NCI-H187 (cell line): ENCODE measurements at places on chromosomes 2 and 18.
A peak's percentile ranks its signal among the peaks of the same experiment; 100 is the strongest.

GRCh38 chr18:54647176-54647575 lies 56.1 kb downstream of the DYNAP start:
- no peak for DNase-seq

- DNase-seq: no peak
Observed at GRCh38 chr2:227185615-227186232, 21.3 kb downstream of the COL4A3 start.

GRCh38 chr18:30094556-30094955 lies 948.0 kb downstream of the DSC3 start:
- DNase-seq: no peak

- no peak for DNase-seq
Observed at GRCh38 chr2:65300761-65301711, 73.4 kb downstream of the ACTR2 start.

DNA sequence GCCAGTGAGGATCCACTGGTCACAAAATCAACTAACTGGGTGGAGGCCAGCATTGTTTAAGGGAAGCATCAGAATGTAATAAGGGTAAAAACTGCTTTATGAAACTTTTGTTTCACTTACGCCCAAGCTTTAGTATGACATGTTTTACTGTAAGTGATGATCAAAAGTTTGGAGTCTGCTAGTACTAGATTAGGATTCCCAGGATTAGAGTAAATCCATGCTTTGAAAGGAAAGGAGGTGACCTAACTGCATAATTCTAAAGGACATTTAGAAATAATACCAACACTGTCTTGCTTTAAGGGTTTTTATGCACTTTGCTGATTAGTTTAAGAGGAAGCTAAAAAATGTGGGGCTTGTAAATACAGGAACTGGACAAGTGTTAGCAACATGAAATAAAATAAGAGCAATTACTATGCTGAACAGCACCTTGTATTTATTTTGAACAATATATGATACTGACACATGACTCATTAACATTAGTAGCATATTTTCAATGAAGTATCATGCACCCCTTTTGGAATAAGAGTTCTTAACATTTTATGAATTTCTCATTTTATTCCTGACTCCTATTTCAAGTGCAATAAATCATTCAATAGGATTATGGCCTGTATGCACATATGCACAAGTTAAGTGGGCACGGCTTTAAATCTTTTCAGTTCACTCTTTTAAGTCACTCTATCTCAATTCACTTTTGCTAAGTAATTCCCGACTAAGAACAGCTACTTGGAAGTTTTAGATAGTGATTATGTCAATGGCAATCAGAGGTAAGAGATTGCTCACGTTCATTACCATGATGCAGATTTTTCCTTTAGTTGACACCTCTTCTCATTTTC lies 62.5 kb downstream of the STK39 start:
- no peak for DNase-seq

- no peak for DNase-seq
Observed at GRCh38 chr2:219022041-219022440, 19.3 kb downstream of the CFAP65 start.

GRCh38 chr18:41789001-41789400 lies 166.0 kb upstream of the PIK3C3 start:
- no peak for DNase-seq

DNA sequence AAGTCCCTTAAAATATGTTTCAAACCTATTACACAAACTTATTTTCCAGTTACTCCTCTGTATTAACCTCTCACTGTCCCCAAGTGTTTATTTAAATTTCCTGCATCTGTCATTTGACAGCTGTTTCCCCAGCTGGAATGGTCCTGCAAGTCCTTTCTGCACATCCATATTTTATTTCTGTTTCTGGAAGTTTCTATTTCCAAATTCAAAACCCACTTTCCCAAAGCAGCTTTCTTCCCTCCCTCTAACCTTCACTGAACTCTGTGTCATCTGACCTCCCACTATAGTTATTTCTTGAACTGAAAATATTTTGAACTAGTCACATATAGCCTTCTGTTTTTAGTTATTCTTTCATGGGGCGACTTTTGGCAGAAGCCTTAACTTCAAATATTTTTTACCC lies 459.4 kb upstream of the MC4R start:
- DNase-seq: no peak

- peak; percentile 91 for DNase-seq
Observed at GRCh38 chr2:14626873-14627272, 5.6 kb upstream of the LRATD1 start.

GRCh38 chr2:224849264-224849663 lies 133.1 kb upstream of the CCDC195 start:
- DNase-seq: no peak

DNA sequence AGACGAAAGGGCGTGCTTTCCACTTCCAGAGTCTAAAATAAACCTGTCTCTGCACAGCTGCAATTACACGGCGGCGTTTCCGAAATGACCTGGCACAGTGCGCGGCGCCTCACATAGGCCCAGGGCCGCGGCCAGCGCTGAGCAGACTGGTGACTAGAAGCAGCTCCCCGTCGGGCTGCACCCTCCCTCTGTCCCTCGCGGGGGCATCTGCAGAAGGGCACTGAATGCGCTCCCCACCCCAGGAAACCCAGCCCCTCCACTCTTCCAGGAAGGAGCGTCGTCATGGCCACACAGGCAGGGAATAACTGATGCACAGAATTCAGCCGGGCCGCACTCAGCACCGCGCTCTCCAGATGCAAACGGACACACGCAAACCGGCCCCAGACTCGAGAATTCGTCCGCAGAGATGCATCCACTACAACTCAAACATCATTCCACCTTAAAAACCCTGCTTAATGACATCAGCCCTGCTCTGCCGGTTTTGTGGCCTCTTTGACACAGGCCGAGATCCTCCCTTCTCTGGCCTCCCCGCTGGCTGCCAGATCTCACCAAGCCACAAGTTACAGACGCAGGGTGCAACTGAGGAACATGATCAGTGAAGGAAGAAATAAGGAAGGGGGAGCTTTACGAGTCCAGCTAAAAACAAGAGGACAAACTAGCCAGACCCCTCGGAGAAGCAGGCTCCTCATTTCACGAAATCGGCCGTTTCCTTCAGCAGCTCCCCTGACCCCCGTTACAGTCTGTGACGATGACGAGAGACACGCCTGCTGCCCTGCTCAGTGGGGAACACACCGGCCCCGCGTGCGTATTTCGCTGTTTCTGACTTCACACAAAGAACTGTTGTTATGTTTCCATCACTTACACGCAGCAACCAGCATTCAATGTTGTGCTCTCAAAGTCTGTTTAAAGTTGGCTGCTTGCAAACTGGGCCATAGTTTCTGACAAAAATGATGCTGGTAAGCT lies 40.2 kb downstream of the MBP start:
- DNase-seq: no peak

DNA sequence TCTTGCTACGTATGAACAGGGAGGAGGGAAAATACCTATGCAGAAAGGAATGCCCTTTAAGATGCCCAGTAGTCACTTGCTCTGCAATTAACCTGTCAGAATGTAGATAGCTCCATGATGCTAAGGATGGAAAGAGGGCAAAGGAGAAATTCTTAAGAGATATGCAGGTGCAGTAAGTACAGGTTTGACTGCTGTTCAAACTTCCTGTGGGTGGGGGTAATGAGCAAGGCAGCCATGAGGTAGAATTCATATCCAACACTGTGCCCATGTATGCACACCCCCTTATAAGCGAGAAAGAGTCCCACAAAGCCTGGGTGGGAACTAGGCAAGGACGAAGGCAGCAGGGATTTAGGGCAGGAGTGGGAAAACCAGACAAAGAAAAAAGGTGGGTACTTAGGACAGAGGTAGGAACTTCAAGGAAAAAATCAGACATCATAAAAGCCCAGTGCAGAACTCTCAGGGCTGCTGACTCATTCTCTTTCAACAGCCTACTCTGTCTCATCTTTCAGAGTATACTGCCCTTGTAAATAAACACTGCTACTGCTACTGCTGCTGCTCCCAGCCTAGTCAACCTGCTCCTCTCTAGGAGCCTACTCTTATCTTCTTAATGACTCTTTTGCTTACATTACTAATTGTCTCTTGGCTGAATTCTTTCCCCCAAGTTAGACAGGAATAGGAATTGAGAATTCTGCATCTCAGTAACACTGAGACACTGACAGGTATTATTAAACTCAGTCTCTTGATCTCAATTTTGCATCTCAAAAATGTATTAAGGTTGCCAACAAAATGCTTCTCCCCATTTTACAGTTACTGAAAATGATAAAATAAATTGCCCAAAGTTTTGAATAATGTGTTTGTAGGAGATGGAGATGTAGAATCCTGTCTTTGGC lies 189.0 kb downstream of the PTH2R start:
- no peak for DNase-seq

DNA sequence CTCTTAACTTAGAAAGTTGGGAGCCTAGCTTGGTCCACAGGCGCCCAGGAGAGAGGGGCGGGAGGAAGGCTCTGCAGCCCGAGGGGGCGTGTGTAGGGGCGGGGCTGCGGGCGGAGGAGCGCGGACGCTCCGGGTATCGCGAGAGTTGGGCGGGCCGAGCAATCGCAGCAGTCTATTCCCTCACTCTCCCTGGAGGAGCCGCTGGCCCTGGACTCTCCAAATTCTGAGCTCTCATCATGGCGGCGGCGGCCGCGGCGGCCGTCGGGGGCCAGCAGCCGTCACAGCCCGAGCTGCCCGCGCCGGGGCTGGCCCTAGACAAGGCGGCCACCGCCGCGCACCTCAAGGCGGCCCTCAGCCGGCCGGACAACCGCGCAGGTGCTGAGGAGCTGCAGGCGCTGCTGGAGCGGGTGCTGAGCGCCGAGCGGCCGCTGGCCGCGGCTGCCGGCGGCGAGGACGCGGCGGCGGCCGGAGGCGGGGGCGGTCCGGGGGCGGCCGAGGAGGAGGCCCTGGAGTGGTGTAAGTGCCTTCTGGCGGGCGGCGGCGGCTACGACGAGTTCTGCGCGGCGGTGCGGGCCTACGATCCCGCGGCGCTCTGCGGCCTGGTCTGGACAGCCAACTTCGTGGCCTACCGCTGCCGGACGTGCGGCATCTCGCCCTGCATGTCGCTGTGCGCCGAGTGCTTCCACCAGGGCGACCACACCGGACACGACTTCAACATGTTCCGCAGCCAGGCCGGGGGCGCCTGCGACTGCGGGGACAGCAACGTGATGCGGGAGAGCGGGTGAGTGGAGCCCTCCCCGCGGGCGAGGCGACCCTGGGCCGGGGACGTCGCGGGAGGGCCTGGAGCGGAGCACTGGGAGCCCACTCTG lies at the start of gene UBR3:
UBR3 (plus strand) TSS at position 183 of the 869 bp plus-strand sequence; CDS start at position 237, 54 bp downstream.
- peak; percentile 38 for DNase-seq

DNA sequence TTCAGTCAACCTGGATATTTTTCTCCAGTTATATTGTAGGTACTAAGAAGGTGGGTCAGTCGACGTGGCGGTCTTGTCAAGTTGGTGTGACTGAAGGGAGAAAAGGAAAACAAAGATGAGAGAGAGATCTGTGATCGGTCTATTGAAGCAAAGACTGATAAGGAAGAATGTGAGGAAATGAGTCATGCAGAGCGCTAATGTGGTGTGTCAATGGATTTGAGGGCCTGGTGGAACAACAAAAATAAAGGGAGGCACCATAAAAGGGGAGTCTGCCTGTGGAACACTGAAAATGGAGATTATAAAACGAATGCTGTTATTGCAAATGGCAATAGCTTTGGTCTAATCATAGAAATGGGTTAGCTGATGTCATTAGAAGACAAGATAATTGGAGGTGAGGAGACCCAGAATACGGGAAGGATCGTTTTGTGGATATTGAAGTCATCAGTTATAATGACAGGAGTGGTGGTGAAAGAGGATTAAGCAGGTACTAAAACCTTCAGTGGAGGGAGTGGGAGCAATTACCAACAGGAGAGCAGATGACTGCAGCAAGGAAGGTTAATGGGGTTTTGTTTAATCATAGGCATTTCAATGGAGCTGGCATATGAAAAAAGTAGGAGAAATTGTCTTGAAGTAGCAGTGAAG lies 599.1 kb upstream of the FSHR start:
- DNase-seq: no peak

DNA sequence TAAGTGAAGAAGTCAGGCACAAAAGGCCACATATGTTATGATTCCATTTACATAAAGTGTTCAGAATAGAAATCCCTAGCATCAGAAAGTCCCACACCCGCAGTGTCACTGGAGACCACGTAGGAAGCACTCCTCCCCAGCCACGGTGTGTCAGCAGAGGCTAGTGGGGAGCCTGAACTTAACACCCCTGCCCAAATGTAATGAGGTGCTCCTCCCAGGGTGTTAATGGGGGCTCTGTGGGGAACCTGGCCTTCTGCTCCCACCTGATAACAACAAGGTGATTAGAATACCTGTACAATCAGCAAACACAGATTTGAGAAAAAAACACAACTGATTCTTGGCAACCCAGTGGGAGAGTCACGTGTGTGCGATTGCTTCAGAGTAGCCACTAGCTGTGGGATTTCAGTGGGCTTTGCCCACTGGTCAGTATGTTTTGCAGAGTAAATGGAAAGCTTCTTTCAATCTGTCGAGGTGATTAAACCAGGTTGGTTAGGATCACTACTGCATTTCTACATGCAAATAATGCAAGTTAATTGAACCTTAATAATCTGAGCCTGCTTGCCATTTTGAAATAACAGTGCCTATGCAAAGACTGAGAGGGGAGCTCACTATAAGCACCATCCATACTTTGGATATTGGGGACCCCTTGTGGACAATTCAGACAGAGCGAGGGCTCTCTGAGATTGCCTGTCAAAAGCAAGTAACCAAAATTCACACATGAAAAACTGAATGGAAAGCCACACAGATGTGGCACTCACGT lies 20.6 kb upstream of the ATRAID start:
- DNase-seq: no peak

GRCh38 chr18:9380621-9381395 lies 46.2 kb downstream of the TWSG1 start:
- no peak for DNase-seq

- no peak for DNase-seq
Observed at GRCh38 chr18:56890632-56891031, 239.5 kb downstream of the WDR7 start.

- DNase-seq: no peak
Observed at GRCh38 chr2:138177693-138178092, 213.4 kb downstream of the HNMT start.

DNA sequence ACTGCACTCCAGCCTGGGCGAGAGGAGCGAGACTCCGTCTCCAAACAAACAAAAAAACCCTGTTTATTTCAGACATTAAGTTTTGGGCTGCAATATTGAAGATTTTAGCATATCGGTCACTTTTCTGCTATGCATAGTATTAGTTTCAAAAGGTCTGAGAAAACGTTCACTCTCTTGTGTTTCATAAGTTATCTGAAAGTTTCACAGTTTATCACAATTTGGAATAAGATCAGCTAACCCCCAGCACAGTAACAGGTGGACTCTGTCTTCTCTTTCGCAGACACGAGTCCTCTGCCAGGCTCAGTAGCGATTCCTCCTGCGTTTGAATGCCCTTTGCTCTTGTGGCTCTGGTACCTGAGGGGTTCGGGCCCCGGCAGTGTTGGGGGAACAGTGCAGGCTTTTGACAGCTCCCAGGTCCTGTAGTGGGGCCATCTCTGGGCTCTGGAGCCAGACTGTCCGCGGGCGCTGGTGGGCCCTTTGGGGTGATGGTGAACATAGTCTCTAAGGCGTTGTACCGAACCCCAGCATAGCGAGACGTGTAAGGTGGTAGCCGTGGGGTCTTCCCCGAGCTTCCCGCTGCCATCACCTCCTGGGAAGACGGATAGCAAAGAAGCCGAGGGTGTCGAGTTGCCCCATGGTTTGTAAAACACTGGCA lies 20.4 kb downstream of the NFATC1 start:
- no peak for DNase-seq

GRCh38 chr18:42176599-42176998 lies 221.6 kb downstream of the PIK3C3 start:
- DNase-seq: no peak

- no peak for DNase-seq
Observed at GRCh38 chr2:45806563-45807358, 155.3 kb downstream of the PRKCE start.

- no peak for DNase-seq
Observed at GRCh38 chr18:62407660-62408059, 82.5 kb downstream of the TNFRSF11A start.
